ENCODE measurements at places on chromosomes 2 and 18.

GRCh38 chr2:222902660-222903059, 41.8 kb downstream of the ACSL3 start:
- no peak for DNase-seq

GRCh38 chr18:38690626-38691025, 1125.0 kb upstream of the CELF4 start:
- no peak for DNase-seq

GRCh38 chr2:123692121-123692520, 333.0 kb upstream of the CNTNAP5 start:
- DNase-seq, result no peak

- peak; percentile 81 for DNase-seq
These were observed 128.5 kb downstream of the STK39 start for GRCh38 chr2:168118733-168119514.

DNA sequence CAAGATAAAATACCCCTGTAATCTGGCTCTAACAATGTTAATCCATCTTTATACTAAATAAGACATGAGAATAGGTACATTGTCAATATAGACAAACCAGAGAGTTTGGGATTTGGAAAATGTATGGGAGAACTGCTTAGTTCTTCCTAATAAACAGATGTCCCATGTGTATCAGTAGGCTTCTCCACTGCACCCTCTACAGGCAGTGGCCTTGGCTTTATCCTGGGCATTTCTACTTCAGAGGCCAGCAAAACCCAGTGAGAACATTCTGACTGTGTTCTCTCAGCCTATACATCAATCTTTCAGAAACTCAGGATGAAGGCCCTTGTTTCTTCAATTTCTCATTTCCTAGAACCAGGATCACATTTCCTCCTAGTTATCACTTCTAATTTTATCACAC, 1167.5 kb upstream of the ACVR2A start:
- peak; percentile 17 for DNase-seq

DNA sequence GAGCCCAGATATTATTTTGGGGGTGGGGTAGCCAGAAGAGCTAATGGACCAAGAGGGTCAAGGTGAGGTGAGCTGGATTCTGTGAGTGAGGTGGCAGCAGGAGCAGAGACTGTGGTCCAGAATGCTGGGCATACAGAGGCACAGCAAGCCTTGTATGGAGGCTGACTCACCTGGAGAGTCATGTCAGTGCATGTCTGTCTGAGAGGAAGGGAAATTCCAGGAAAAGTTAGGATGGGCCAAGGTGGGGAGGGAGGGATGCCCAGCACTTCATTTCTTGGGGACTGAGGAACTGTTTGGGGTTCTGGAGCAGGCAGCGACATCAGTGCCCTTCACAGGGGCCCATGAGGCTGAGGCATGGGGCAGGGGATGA, 21.1 kb downstream of the PER2 start:
- peak; percentile 38 for DNase-seq

- no peak for DNase-seq
These were observed 92.5 kb downstream of the ZFP36L2 start for GRCh38 chr2:43133708-43134570.

- no peak for DNase-seq
These were observed 259.8 kb upstream of the SALL3 start for GRCh38 chr18:78719821-78720220.

DNA sequence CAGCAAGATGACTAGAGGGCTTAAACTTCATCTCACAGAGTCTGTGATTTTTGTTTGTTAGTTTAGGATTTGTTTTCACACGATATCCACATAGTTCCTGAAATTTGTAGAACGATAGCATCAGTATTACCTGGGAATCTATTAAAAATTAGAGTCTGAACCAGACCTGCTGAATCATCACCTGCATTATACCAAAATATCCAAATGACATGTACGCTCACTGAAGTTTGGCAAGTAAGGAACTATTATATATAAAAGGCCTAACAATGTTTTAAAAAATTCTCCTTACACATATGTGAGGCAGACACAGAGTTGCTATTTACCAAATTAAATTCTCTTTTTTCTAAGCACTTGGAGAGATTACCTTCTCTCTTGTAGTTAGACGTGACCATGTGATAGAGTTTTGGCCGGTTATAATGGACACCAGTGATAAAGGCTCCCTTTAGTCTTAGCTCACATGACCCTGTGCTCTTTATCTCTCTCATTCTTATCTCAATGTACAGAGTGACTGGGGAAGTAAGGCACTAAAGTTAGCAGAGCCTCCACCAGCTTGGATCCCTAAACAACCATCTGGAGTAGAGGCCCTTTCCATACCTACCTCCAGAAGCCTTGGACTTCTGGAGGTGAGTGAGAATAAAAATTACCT, 363.1 kb downstream of the DSC3 start:
- no peak for DNase-seq

- DNase-seq, result no peak
These were observed 228.9 kb downstream of the CELF4 start for GRCh38 chr18:37336568-37337285.

GRCh38 chr18:6614952-6615351, 114.6 kb upstream of the ARHGAP28 start:
- DNase-seq, result peak; percentile 6

GRCh38 chr18:74996996-74997395, 211.9 kb downstream of the PTGR3 start:
- DNase-seq, result no peak

- peak; percentile 30 for DNase-seq
These were observed 1.6 kb downstream of the SERPINB8 start for GRCh38 chr18:63971320-63972001.

- DNase-seq, result no peak
These were observed 102.8 kb upstream of the UBXN4 start for GRCh38 chr2:135638825-135639224.

DNA sequence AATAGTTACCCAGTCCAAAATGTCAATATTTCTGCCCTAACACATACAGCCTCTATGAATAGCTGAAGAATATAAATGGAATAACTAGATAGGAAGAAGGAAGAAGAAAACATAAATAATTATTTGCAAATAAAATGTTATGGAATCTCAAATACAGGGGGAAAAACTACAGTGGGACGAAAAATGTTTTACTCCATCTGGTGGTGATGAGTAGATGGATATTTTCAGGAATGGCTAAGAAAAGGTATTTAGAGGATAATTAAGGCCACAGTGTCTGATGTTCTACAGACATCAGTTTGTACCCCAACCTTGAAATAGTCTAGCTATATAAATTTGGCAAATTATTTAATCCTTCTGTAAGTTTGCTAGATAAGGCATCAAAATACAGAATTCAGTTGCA, 178.1 kb upstream of the FSHR start:
- DNase-seq, result no peak

DNA sequence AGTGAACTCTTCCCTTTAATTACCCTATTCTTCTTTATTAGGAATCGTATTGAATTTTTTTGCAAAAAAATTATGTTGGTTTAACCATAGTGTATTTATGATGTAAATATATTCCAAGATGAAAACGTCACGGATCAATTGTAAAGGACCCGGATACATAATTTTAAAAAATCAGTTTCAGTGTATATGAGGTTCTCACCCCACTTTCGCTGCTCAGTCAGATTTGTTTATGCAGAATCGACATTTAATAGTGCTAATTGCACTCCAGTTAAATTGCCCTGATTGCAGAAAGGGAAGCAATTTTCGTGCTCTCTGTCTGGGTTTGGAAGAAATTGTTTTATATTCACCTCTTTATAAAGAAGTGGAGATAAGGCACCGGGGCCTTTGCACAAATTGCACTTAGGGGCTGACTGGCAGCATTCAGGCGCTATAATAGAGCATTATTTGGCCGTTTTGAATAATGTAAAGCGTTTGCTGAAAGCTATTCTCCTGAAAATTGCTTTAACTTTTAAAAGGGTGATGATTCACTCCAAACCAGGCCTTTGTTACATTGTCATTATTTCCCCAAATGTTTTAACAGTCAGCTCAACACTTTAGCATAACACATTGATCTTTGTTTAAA, 3.0 kb upstream of the SP9 start:
- no peak for DNase-seq

DNA sequence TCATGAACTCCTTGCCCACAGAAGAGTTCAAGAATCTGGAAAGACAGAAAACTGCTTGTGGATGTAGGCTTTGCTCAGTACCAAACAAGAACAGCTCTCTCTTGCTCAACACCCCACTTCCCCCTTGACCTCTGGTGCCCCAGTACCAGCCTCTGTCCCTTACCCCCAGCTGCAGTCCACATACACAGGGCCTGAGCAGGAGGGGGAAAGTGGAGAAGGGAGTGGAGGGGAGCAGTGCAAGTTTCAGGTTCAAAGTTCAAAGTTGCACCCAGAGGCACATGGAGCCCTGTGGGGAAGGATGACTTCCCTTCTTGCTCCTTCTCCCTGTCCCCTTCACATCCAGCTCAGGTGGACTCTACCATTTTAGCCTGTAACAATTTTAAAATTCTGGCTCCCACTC, 61.1 kb upstream of the LPIN2 start:
- DNase-seq, result no peak

- DNase-seq, result peak; percentile 22
These were observed 128.7 kb upstream of the L3MBTL4 start for GRCh38 chr18:6543330-6543908.

DNA sequence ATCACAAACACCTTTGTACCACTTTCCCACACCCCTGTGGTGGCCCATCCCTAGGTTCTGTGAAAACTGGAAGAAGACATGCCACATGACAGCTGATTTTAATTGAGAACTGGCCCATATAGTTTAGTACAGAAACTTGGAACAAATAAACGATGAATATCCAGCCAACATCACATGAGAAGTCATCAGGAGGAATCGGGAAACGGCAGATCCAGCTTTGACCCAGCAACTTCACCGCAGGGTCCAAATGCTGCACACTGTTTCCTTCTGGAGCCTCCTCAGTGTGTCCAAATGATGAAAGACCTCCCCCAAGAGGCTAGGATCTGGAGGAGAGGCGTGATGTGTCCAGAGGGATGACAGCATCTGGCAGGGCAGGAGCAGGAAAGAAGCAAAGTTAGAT, 75.5 kb downstream of the COPS8 start:
- DNase-seq, result no peak

DNA sequence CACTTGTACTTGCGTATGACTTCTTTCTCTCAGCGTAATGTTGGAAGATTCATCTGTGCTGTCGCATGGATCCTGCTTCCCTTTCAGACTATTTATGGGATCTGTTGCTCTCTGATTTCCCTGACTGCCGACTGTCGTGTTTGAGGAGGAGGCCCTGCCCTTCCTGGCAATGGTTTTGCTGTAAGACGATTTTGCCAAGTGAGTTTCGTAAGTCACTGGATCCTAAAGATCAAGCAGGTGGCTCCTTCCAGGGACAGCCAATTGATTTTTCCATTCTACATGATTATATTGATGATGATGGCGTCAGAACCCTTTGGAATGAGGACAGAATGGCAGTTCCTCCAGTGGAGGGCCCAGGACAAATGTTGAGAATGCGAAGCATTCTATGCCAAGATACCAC, 8.7 kb upstream of the B3GNT2 start:
- DNase-seq, result no peak

DNA sequence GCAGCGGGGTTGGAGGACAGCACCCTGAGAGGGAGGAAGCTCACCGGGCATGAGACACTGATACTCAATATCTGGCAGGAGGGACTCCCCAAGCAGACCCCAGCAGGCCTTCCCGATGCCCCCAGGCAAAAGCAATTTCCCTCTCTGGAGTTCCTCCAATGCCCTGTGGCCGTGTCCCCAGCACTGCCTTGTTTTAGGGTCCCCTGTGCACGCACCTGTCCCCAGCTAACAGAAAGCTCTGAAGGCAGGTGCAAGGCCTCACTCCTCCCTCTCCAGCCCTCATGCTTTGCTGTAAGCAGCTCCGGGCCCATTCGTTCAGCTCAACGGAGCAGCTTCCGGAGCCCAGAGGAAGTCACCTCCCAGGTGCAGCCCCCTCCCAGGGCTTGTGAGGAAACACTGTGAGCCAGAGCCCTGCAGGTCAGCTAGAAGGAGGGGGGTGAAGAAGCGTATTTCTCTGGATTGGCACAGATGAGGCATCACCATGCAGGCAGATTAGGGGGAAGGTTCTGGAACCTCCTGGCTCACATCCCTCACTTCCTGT, 50.3 kb upstream of the ID2 start:
- DNase-seq, result no peak

DNA sequence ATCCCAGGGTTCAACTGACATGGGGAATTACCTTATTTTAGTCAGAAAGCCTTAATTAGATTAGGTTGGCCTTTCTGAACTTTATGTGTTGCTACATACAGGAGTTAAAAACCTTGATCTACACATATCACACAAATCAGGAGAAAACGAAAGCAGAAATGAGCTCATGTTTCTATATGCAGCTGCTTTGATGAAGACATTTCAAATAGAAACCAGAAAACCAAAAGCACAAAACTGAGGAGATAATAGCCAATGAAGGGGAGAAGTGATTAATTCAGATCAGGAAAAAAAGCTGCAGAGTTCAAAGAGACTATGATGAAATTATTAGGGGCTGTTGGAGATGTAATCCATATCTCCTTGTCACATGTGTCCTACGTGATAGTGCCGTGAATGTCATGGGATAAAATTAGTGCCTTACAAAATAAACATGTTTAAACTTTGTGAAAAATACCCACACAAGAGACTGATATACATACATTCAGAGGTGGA, 255.0 kb downstream of the CAMKMT start:
- DNase-seq, result no peak

DNA sequence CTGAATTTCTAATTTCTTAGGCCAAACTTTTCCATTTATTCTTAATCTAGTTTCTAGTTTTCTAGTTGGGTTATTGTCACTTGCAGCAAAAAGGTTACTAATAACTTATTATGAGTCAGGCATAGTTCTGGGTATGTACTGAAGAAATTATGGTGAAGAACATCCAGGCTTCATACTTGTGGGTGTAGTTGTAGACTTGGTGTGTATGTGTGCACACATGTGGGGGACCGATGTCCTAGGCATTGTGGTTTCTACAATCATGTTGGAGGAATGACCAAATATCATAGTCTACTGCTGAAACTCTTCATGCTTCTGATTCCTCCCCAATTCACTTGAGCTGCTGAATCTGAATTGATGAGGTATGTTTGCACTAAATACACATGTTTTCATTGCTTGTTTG, 141.2 kb downstream of the PMAIP1 start:
- no peak for DNase-seq

DNA sequence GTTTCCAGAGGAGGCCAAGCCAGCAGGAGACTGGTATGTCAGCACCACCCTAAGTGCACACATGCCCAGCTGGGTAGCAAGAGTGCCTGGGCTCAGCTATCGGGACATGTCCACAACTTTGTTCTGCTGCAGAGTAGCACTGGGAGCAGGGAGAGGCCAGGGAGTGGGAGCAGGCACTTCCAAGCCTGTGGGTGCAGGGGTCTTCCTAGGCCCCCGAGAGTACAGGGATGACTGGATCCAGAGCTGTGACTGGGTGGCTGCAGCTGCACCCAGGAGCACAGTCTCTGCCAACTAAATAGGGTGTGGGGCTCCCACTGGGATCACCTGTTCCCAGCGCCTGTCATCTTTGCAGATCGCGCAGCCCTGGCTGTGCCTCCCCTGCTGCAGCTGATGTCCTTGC, 256.0 kb upstream of the HNMT start:
- no peak for DNase-seq

- peak; percentile 74 for DNase-seq
These were observed 7.5 kb downstream of the COPS8 start for GRCh38 chr2:237092920-237093781.

DNA sequence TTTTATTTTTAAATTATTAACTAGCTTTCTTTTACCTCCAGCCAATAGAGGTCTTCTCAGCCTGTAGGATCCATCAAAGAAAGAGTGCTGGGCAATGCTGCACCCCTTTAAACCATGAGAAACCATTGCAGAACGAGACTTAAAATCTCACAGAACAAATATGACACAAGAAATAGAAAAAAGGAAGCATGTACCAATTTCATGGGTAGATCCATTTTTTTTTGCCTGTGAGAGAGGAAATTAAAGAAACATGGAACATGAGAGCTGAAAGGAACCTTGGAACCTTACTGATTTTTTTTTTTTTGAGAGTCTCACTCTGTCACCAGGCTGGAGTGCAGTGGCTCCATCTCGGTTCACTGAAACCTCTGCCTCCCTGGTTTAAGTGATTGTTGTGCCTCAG, 14.0 kb downstream of the HRH4 start:
- DNase-seq, result no peak

Measured in ELR (cell line).